ENCODE measurements at places on chromosomes 1 and 21. TPM values are rescaled to one million over a fixed set of nuclear protein-coding genes. Genes with fewer than 3 reads are reported as not detected.
A peak's percentile ranks its signal among the peaks of the same experiment; 100 is the strongest.

Gene UBE2U
- not detected for total RNA-seq

DNA sequence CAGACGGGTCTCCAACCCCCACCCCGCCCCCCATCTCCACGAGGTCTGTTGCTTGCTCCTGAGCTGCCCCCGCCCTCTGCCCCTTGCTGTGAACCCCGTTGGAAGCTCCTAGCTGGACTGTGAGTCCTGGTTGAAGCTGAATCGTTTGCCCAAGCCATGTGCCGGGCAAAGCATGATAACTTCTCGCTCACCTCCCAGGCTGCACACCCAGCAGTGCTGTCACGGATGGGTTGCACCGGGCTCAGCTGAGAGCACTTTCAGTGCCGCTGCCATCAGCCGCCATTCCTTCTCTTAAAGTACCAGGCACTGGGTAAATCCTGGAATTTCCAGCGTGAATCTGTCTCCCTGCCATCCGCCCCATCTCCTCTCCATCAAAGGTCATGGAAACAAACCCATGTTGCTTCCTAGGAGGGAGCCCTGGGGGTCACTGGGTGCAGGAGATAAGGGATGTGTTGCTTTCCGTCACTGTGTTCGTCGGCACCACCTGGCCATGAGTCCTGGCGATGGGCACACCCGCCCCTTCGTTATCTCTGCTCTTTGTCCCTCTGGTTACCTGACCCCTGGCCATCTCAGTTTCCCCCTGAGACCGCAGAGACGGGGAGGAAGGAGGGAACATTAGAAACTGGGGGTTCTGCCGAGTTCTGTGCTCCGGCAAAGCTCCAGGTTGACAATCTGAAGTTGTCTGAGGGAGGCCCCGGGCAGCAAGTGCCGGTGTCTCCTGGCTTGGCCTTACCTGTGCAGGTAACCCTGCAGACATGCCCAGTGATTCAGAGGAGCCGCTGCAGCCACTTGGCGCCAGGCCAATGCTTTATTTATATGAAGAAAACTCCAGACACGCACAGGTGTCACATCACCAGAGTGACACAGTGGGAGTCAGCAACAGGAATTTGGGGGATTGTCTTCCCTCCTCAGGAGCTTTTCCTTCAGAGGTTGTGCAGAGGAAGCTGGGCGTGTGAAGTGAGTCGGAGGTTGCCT lies 2.7 kb downstream of the PDE9A start:
- peaks cover 4% of the 10 kb centered on the region for H3K27me3 ChIP-seq
- no peaks in the 10 kb centered on the region for H3K36me3 ChIP-seq
- no peak for ATAC-seq
- H3K4me1 ChIP-seq: peaks cover 6% of the 10 kb centered on the region

DNA sequence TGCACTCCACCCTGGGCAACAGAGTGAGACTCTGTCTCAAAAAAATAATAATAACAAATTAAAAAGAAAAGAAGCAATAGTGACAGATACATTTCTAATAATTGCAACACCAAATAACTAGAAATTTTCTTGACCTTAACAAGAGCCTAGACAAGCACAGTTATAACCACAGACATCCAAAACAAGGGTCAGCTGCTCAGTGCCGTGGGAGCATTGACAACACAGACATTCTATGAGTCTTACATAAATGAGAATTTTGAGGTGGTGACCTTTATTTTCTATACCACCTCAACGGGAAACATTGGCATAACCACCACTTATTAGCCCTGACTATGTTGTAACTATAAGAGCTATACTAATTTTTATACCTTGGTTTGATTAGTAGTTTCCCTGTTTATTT lies 156.1 kb downstream of the NR5A2 start:
- H3K27ac ChIP-seq: no peak overlapping the region
- H3K36me3 ChIP-seq: no peaks in the 10 kb centered on the region
- peaks cover 24% of the 10 kb centered on the region for H3K27me3 ChIP-seq
- H3K4me3 ChIP-seq: no peak overlapping the region
- H3K4me1 ChIP-seq: no peaks in the 10 kb centered on the region

DNA sequence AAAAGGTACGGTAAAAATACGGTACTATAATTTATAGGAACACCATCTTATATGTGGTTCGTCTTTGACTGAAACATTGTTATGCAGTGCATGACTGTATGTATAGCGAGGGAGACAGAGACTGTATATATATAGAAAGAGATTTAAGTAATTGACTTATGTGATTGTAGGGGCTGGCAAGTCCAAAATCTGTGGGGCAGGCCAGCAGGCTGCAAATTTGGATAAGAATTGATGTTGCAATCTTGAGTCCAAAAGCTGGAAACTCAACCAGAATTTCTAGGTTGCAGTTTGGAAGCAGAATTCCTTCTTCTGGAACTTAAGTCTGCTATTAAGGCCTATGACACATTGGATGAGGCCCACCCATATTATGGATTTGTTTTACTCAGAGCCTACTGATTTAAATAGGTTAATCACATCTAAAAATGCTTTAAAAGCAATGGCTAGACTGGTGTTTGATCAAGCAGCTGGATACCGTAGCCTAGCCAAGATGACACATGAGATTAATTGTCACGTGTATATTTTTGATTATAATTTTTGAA lies 42.0 kb downstream of the LAMC1 start:
- H3K4me3 ChIP-seq: no peak overlapping the region
- no peaks in the 10 kb centered on the region for H3K27me3 ChIP-seq
- no peak for ATAC-seq
- H3K4me1 ChIP-seq: no peaks in the 10 kb centered on the region

DNA sequence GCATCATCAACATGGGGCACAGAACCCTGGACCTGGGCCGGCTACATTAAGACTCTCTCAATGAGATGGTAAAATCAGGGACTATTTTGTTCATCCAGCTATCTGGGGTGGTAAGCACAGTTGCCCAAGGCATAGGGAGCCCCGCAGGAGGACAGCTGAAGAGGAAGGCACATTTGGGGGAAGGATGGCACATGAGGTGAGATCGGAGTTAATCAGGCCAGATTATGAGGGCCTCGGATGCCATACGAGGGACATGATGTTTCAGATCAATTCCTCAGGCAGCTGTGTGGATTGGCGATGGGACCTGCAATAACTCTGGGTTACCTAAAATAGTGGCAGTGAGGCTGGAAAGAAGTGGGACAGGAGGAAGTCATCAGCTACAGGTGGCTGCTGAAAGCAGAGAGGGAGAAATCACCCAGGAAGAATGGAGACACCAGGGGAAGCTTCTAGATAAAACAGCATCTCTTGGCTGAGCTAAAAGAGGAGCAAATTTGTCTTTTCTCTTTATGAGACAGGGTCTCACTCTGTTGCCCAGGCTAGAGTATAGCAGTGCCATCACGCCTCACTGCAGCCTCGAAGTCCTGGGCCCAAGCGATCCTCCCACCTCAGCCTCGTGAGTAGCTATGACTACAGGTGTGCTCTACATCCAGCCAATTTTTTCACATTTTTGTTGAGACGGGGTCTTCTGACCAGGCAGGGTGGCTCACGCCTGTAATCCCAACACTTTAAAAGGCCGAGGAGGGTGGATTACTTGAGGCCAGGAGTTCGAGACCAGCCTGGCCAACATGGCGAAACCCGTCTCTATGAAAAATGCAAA lies 21.1 kb downstream of the TOMM20 start:
- ATAC-seq: no peak
- H3K27ac ChIP-seq: peak overlapping the region; percentile 3
- H3K4me1 ChIP-seq: peaks cover 26% of the 10 kb centered on the region
- H3K4me3 ChIP-seq: no peak overlapping the region
- H3K36me3 ChIP-seq: peaks cover 61% of the 10 kb centered on the region
- no peaks in the 10 kb centered on the region for H3K27me3 ChIP-seq

GRCh38 chr1:89352421-89352820 lies 11.4 kb upstream of the GBP6 start:
- peak; percentile 52 for ATAC-seq
- no peaks in the 10 kb centered on the region for H3K36me3 ChIP-seq
- peaks cover 5% of the 10 kb centered on the region for H3K4me1 ChIP-seq
- H3K4me3 ChIP-seq: no peak overlapping the region

GRCh38 chr21:15732290-15732995 lies 2.7 kb downstream of the USP25 start:
- H3K27ac ChIP-seq: peak overlapping the region; percentile 92
- peaks cover 7% of the 10 kb centered on the region for H3K36me3 ChIP-seq
- peak overlapping the region; percentile 93 for H3K4me3 ChIP-seq
- H3K4me1 ChIP-seq: peaks cover 22% of the 10 kb centered on the region
- ATAC-seq: peak; percentile 53
- no peaks in the 10 kb centered on the region for H3K27me3 ChIP-seq

GRCh38 chr1:25817840-25818501 lies 1.8 kb upstream of the MTFR1L start:
- ATAC-seq: no peak
- peak overlapping the region; percentile 97 for H3K4me3 ChIP-seq
- no peaks in the 10 kb centered on the region for H3K27me3 ChIP-seq
- peak overlapping the region; percentile 96 for H3K27ac ChIP-seq
- H3K36me3 ChIP-seq: peaks cover 9% of the 10 kb centered on the region

DNA sequence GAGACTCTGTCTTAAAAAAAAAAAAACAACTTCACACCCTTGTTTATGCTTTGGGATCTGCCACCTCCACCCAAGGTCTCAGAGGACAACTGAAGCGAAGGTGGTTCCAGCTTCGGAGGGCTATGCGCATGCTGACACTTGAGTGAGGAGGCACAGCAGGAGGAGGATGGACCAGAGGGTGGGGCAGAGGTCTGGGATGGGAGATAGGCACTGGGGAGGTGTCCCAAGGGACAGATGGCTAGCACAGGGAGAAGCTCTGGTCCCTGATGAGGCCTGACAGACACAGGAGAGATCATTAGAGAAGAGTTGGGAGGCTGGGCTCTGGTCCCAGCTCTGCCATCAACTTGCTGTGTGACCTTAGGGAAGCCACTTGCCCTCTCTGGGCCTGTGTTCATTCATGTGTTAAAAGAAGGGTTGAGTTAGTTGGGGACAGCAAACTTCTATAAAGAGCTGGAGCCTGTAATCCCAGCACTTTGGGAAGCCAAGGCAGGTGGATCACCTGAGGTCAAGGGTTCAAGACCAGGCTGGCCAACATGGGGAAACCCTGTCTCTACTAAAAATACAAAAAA lies 16.8 kb downstream of the E2F2 start:
- peaks cover 10% of the 10 kb centered on the region for H3K4me1 ChIP-seq
- H3K27me3 ChIP-seq: no peaks in the 10 kb centered on the region
- ATAC-seq: no peak
- no peak overlapping the region for H3K27ac ChIP-seq
- H3K36me3 ChIP-seq: peaks cover 91% of the 10 kb centered on the region

Gene EXO1
- 50.2 TPM for total RNA-seq

Gene TMEM269
- 2.8 TPM for total RNA-seq

GRCh38 chr1:22747021-22747734 lies 36.5 kb downstream of the EPHB2 start:
- H3K36me3 ChIP-seq: no peaks in the 10 kb centered on the region
- ATAC-seq: no peak
- H3K27me3 ChIP-seq: peaks cover 11% of the 10 kb centered on the region
- H3K4me1 ChIP-seq: peaks cover 5% of the 10 kb centered on the region
- no peak overlapping the region for H3K27ac ChIP-seq
- no peak overlapping the region for H3K4me3 ChIP-seq

DNA sequence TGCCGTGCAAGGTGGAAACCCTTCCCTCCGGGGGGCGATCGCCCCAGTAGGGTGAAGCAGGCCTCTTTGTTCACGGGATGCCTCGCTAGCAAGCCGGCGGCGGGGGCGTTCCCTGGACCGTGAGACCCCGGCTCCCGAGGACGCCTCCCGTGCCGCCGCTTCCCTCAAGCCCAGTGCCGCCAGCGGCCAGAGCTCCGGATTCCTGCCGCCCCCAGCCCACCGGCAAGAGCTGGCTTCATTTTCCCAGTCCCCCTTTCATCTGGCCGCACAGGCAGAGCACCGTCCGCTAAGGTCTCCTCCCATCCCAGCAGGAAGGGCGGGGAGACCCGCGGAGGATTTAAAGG lies 16.3 kb downstream of the IER5 start:
- H3K4me1 ChIP-seq: peaks cover 37% of the 10 kb centered on the region
- H3K27ac ChIP-seq: peak overlapping the region; percentile 80
- peak overlapping the region; percentile 77 for H3K4me3 ChIP-seq
- no peak for ATAC-seq
- H3K27me3 ChIP-seq: peaks cover 5% of the 10 kb centered on the region

GRCh38 chr1:247345881-247346280 lies 14.2 kb upstream of the ZNF496 start:
- no peak overlapping the region for H3K27ac ChIP-seq
- ATAC-seq: no peak
- H3K27me3 ChIP-seq: peaks cover 14% of the 10 kb centered on the region
- H3K4me1 ChIP-seq: peaks cover 11% of the 10 kb centered on the region
- no peak overlapping the region for H3K4me3 ChIP-seq
- no peaks in the 10 kb centered on the region for H3K36me3 ChIP-seq

- no peaks in the 10 kb centered on the region for H3K4me1 ChIP-seq
- no peak for ATAC-seq
- H3K27ac ChIP-seq: no peak overlapping the region
- H3K4me3 ChIP-seq: no peak overlapping the region
- peaks cover 41% of the 10 kb centered on the region for H3K27me3 ChIP-seq
These were observed 2.8 kb upstream of the HPCA start for GRCh38 chr1:32883338-32884031.

DNA sequence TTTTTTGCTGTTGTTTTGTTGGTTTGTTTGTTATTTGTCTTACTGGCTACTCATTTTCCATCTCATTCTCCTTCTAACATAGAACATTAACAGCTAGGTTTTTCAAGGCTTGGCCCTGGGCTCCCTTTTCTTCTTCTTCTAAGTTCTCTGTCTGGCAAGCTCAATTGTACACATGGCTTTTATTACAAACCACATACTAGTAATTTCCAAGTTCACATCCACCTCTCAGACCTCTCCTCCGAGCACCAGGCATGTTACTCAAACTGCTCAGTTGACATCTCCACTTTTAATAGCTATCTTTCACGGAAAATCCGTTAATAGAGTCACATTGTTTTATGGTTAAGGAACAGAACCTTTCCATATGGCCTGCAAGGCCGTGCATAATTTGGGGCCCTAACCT lies 736.9 kb upstream of the ADAMTS5 start:
- no peaks in the 10 kb centered on the region for H3K4me1 ChIP-seq
- no peaks in the 10 kb centered on the region for H3K27me3 ChIP-seq
- no peaks in the 10 kb centered on the region for H3K36me3 ChIP-seq
- ATAC-seq: no peak

DNA sequence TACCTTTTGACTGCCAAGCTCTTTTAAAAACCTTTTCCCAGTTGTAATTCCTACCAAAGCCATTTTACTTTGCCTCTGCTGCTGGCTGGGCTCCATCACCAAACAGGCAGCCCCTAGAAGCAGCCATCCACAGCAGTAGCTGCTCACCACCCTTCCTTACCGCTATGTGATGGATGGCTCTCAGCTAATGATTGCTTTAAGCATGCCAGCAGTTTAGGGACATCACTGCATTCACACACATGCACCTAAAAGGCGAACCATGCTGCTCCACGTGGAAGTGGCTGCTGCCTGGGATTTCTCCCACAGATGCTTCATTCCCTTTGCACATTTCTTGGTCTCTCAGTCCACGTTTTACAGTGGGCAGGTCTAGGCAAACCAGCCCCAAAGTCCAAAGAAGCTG lies 46.3 kb upstream of the PDE9A start:
- H3K4me1 ChIP-seq: peaks cover 15% of the 10 kb centered on the region
- H3K4me3 ChIP-seq: no peak overlapping the region
- no peaks in the 10 kb centered on the region for H3K36me3 ChIP-seq
- no peak for ATAC-seq
- no peak overlapping the region for H3K27ac ChIP-seq
- H3K27me3 ChIP-seq: no peaks in the 10 kb centered on the region
